Kasumi-1 (cell line): ENCODE measurements at places on chromosomes 16 and 17.

GRCh38 chr17:80092959-80093358 lies 8.4 kb upstream of the GAA start:
- peak; percentile 73 for DNase-seq

- peak; percentile 82 for DNase-seq
Observed at GRCh38 chr16:84544031-84544773, 39.7 kb upstream of the MEAK7 start.

GRCh38 chr16:6096931-6097670 lies 999.5 kb upstream of the EEF2KMT start:
- DNase-seq: no peak

GRCh38 chr17:4772235-4772613 lies 538 bp downstream of the TM4SF5 start:
- no peak for DNase-seq

GRCh38 chr16:84281074-84281473 lies 13.6 kb upstream of the WFDC1 start:
- DNase-seq: no peak

DNA sequence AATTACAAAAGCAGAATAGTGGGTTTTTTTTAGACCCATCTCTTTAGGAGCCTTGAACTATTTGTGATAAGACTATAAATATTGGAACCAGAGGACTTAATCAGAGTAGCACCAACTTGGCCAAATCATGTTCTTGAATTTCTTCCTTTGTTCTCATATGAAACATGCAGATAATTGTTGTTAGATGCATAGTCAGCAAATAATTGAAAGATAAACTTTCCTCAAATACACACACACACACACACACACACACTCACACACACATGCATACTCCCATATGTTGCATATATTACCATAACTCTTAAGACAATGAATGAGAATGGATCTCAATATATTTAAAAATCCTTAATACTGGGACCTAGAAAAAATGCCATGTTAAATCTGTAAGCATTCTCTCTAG lies 310.4 kb downstream of the KCNJ2 start:
- no peak for DNase-seq

GRCh38 chr16:85204242-85205010 lies 92.2 kb upstream of the CIBAR2 start:
- no peak for DNase-seq

DNA sequence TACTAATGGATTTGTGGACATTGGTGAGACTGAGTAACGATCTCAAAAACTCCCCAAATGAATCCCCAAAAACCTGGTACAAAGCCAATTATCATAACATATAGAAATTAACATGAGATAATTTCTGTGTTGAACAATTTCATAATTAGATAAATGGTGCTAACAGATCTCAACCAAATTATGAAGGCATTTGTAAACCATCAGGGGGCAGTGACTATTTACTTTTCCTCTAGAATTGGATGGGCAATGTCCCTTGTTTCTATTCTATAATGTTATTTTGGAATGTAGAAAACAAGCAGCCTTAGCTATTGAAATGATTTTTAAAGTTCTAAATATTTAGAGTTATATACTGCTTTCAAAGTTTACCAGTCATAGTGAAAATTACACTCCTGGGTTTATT lies 57.8 kb downstream of the MYH10 start:
- DNase-seq: peak; percentile 0

- no peak for DNase-seq
Observed at GRCh38 chr17:48850792-48851323, 20.0 kb downstream of the CALCOCO2 start.

DNA sequence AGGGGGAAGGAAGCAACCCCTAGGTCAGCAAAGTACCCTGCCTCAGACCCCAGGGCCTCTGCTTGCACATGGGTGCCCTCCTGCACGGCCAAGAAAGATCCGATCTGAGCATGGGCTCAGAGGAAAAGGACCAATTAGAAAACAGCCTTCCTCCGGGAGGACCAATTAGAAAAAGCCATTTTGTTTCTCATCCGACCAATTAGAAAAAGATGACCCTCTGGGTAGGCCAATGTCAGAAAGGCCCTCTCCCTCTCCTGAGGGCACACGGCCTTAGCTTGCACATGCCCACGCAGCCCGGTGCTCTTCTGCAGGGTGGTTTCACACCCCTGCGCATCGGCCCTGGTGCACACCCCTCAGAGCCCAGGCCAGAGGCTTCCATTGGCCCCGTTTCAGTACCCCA lies 5.1 kb upstream of the CISD3 start:
- no peak for DNase-seq

GRCh38 chr16:58063377-58064076 lies 38.0 kb downstream of the MMP15 start:
- DNase-seq: no peak

GRCh38 chr17:55659661-55660060 lies 63.0 kb downstream of the TMEM100 start:
- no peak for DNase-seq

DNA sequence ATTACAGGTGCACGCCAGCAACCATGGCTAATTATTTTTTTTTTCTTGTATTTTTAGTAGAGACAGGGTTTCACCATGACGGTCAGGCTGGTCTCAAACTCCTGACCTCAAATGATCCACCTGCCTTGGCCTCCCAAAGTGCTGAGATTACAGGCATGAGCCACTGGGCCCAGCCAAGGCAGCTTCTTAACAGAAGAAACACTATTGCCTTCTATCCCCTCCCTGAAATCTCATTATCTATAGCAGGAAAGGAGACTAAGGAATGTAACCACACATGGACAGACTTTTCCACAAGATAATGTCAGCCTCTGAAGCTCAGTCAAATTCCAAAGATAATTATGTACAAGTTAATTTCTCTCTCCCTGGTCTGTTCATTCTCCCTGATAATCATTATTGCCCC lies 5.7 kb upstream of the ZP2 start:
- no peak for DNase-seq

DNA sequence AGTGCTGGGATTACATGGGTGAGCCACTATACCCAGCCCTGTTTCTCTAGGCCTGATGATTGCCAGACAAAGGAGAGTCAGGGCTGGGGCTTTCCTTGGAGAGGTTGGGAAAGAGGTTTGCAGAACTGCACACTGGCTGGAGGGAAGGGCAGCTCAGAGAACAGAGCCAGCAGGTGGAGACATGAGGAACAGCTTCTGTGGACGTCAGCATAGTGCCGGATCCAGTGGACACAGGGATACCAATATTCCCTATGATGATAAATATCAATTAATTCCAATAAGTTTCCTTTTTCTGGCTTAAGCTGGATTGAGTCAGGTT lies 43.2 kb upstream of the SCNN1B start:
- no peak for DNase-seq

DNA sequence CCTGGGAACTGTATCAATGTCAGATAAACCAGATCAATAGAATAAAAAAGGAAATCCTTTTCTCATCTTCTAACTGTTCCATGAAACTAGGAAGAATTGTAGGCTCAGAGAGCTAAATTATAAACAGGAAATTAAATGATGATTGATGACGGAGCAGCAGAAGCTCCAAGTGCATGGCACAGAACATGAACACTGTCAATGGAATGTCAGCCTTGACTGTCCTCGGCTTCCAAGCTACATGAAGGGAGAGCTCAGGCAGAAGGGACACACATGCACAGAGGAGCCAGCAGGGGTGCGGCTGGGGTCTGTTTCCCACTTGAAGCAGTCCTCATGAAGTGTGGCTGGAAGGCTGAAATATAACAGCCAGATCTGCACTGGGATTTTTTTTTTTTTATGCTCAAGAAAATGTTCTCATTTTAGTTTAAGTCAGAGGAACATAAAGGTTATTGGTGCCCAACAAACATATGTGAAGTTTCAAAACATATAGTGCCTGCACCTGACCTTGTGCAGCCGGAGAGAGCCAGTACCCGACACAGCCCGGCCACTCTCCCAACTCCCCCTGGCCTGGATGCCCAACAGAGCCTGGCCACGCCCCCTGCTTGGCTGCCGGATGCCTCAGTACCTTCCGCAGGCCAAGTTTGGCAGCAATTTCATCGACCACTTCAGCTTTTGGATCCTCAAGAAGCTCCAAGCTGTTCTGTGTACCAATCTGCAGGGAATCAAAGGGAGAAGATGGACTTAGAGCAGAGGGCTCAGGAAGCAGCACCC lies 37.0 kb downstream of the NPLOC4 start:
- DNase-seq: no peak

GRCh38 chr16:78894886-78895285 lies 705.7 kb downstream of the MAF start:
- no peak for DNase-seq

GRCh38 chr17:35214631-35215273 lies 20.6 kb upstream of the SLC35G3 start:
- no peak for DNase-seq

DNA sequence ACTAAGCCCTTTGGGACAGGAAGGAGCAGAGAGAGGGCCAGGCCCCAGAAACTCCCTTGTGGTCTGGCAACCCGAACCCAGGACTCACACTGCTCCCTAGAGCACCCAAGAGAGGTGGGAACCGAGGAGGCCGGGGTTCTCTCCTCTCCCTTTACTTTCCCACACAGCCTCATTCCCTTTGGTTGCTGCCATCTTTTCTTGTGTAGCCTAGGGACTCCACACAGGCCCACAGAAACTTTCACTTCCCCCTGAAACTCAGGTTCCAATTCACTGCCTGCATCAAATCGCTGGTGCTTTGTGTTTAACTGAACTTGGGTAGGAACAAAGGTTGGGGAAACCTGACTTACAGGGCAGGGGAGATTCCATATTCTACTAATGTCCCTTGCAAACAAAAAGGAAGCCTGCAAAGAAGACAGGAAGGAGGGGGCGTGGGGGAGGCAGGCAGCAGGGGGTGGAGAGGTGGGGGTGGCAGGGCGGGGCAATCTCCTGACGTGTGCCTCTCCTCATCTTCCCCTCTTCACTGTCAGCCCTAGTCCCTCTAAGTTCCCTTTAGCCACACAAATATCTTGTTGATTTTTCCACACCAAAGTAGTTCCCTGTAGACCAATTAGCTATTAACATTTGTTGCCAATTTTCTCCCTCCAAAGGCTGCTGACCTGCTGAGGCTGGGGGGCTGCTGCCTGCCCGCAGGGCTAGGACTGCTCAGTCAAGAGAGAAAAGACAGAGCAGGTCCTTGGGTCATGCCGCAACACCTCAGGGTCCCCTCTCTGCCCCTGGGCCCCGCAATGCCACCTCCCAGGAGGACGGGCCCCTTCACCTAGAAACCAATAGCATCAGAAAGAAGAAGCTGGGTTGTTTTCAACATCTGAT lies 8.0 kb downstream of the ST3GAL2 start:
- DNase-seq: peak; percentile 93

DNA sequence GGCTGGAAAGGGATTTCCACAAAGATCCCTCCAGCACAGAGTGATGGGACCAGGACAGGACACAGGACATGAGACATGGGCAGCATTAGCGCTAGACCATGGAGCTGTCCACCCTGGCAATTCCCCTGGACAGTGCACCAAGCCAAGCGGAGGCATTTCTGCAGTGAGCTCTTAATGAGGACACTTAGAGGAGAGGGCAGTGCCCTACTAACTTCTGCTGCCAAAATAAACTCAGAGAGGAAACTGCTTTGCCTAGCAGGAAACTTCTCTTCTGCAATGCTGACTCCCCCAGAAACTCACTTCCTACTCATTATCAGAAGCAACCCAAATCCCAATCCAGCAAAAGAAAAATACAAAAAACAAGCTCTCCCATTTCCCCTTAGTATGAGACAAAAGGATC lies 119.2 kb downstream of the HS3ST2 start:
- DNase-seq: peak; percentile 56

DNA sequence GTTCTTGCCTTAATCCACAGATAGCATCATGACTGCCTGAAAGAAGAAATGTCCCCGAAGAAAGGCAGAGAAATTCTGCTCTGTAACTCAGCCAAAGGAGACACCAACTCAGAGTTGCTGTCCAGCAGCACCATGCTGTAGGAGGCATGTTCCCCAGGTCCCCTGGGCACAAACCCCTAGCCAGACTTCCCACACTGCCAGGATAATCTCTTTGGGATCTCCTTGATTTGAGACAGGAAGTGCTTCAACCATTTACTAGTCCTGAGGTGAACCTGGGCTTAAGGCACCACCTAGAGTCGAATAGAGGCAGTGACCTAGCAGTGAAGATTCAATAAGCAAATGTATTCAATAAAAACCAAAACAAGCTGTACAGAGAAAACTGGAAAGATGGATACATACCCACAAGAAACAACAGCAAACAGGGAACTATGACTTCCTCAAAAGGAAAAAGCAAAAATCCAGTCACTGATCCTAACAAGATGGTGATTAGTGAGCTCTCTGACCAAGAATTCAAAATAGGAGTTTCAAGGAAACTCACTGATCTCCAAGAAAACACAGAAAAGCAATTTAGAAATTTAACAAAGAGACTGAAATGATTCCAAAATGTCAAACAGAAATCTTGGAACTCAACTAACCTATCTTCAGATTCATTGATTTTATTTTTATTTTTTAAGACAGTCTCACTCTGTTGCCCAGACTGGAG lies 5.7 kb downstream of the OR4D2 start:
- peak; percentile 66 for DNase-seq

GRCh38 chr16:88505405-88506082 lies 52.5 kb downstream of the ZFPM1 start:
- DNase-seq: no peak

DNA sequence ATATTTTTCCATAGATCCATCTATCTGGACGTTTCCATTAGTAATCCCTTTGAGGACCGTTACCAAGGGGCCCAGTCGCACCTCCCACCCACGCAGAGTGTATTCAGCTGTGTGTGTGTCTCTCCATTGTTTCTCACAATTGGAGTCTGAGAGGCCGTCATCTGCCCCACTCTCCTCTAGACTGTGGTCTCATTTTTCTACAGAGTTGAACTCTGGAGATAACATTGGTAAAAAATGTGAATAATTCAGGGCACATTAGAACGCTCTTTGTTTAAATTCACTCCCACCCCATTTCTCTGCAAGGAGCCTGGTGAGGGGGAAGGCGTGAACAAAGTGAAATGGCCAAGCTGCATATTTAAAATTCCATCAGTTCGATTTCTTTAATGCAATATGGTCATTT lies 333.1 kb upstream of the MAF start:
- no peak for DNase-seq

- DNase-seq: no peak
Observed at GRCh38 chr17:40484285-40484972, 17.0 kb downstream of the TNS4 start.

DNA sequence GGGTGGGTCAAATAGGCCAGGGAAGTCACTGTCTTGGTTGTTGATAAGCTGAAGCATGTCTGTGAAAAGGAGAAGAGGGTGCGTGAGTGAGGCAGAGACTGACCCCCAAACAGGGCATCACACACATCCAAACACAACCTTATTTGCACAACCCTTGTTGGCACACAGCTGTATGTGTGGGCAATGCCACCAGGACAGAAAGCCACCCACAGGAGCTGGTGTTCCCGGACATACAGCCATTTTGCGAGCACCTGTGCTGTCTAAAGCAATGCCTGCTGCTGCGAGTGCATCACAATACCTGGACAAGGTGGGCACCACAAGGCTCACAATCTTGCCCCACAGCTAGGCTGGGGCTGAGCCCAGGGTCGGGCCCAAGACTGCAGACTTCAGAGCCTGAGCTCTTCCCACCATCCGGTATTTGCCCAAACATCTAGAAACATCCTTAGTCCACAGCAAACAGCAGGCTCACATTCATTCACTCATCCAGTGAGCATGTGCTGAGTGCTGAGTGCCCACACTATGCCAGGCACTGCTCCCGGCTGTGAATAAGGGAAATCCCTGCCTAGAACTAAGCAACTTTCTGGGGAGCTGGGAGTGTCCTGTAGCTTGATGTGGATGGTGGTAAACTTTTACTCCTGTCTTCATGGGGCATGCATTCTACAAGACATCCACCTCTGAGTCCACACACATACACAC lies 16.2 kb downstream of the SREBF1 start:
- no peak for DNase-seq

GRCh38 chr16:2964475-2965336 lies 631 bp downstream of the KREMEN2 start:
- peak; percentile 19 for DNase-seq

GRCh38 chr17:54950116-54950515 lies 18.3 kb downstream of the COX11 start:
- DNase-seq: no peak
